ENCODE measurements at places on chromosomes 4 and X.

DNA sequence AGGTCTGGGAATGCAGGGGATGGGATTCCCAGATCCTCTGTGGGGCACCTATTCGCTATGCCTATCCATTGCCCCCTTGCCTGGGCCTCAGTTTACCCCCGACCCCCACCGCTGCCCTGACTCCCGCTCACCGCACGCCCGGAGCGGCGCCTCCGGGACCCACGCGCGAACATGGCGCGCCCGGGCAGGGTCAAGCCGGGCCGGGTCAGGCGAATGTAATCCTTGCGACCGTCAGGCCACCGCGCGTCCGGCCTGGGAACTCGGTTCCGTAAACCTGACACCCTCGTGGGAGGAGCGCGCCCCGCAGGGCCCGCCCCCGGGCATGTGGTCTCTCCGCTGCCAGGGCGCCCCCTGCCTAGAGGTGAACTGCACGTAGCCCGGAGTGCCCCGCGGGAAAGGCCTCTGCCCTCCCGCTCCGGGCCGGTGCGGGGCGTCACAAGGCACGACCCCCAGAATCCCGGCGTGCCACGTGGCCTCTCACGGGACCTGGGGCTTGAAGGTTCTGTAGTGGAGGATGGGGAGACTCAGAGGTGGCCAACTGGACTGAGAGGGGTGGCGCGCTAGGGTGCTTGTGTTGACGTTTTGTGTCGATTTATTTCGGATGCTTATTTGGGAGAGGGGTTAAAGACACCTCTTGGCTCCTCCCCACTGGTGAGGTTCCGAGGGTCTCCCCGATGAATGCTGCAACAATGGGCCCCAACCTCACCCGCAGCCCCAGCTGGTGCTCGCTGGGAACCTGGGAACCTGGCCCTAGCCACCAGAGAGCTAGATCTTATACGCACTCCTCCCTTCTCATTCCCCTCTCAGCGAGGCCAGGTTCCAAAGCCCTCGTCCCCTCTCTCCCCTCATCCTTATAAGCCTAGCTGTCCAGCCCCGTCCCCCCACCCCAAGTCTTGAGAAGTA is at the start of gene PRICKLE3:
Gene PRICKLE3 (minus strand): TSS at position 249 of the 903 bp plus-strand sequence. CDS start 76 bp downstream, at position 173.
- DNase-seq: peak; percentile 66

DNA sequence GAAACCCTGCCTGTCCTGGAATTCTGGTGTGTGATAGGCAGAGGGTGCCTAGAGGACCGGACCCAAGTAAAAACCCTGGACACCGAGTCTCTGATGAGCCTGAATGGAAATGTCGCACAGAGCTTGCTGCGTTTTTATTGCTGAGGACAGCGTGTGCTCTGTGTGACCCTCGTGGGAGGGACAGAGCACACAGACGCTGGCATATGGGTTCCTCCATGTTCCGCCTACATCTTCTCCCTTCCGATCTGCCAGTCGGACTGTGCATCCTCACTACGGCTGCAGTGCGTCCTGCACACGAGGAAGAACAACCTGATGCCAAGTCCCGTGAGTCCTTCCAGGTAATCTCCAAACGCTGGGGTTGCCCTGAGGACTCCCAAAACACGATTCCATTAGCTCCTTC is 68.3 kb downstream of the AFAP1 start:
- DNase-seq: no peak

- no peak for DNase-seq
Observed at GRCh38 chrX:42117318-42117717, 194.0 kb upstream of the CASK start.

DNA sequence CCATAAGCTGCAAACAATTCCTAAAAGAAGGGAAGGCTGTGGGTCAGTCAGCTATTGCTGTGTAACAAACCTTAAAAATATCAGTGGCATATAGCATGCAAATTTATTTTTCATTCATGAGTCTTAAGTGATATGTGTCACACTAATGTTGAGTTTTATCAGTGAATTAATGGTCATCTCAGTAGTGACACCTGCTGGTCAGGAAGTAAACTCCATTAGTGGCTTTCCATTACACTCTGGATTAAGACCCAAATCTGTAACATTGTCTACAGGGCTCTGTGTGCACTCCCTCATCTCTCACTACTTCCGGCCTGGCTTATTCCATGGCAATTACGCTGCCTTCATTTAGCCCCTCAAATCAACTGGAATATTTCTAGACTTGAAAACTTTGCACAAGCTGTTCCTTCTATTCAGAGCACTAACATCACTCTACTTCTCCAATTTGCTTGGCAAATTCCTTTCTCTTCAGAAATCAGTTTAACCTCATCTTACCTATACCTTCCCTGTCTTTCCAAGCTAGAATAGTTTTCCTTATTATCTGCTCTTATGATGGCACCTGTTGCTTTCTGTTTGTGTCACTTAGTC is 217.3 kb upstream of the TAPT1 start:
- DNase-seq: no peak

DNA sequence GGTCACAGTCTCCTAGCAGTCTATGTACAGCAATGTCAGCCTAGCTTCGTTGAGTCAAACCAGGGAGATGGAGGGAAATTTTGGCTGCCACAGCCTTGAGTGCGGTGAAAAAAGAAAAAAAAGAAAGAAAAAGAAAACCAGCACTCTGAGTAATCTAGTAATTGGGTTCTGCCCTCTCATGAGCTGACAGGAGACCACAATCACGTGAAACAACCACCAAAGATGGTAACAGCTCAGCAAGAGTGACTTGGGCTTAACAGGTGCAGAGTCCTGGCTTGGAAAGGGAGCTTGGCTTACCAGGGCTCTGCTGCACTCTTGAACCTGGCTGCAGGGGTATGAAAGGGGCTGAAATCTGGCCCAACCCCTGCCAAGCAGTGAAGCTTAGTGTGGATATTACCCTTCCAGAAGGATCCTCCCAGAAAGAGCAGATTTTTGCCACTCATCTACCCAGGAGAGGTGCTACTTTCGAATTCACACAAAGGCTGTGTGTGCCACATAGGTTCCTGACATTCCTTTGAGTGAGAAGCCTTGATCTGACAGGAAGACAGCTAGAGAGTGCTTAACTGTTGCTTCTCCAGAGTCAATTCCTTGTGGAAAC is 350.3 kb downstream of the PTTG2 start:
- no peak for DNase-seq

GRCh38 chr4:30103455-30103854 is 616.7 kb upstream of the PCDH7 start:
- DNase-seq: no peak

- no peak for DNase-seq
Observed at GRCh38 chrX:619451-619811, 11.2 kb upstream of the SHOX start.

GRCh38 chr4:41797260-41797659 is 48.7 kb upstream of the PHOX2B start:
- no peak for DNase-seq

DNA sequence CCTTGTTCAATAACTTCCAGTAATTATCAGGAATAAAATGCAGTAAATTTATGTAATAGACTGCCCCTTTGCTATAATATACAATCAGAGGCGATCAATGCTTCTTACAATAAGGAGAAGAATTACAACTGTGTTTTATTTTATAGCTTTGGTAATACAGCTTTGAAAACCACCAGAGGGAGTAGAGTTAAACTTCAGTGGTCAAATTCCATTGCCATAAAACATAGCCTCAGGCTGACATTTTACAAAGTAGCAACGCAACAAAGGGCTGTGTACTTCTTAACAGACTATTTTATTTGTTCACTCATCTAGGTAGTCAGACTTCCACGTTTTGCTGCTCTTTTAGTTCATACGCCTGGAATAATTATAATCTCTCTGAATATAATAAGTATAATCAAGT is 58.5 kb downstream of the TEX13C start:
- DNase-seq: no peak

DNA sequence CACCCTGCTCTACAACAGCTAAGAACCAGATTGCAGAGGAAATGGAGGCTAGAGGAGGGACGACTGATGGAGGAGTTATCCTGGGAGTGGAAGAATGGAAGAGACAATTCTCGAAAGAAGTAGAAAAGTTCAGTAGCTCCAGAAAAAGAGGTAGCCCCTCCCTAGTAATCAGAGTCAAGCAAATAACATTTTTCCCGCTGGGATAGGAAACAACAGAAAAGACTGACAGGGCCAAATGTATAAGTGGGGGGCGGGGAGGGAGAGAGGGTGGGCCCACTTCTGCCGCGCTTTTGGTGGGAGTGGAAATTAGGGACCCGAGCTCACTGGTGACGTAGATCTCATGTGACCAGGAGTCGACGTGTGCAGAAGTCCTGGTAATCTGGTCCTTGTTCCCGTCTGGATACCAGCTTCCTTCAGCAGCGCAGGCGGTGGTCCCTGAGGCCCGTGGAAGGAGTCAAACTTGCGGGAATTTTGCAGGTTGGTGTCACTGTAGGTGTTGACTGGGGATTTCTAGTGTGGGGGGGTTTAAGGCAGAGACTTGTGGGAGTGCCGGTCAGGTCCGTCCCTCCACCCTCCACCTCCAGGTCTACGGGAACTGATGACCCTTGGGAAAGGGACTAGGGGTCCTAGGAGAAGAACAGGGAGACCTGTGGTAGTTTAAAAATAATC is at the start of gene TCEAL9:
Gene TCEAL9 (plus strand): TSS at position 377 of the 669 bp plus-strand sequence. CDS start 1,179 bp downstream, outside the sequence.
- no peak for DNase-seq

- no peak for DNase-seq
Observed at GRCh38 chr4:74608151-74608949, 163.4 kb downstream of the AREG start.

DNA sequence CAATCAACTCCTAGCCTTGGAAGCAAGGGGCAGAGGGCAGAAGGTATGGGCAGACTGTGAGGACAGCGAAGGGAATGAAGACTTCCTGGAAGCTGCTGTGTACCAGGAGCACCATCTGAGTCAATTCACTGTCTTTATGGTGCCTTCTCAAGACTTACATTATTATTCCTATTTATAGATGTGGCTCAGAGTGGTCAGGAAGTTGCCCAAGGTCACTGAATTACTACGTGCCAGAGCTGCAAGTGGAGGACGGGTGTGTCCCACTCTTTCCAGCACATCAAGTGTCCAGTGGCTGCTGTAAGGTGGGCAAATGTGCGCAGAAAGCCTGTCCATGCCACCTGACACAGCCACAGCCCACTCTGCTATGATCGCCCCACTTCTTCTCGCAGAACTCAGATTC is 32.0 kb downstream of the SMPX start:
- DNase-seq: no peak

DNA sequence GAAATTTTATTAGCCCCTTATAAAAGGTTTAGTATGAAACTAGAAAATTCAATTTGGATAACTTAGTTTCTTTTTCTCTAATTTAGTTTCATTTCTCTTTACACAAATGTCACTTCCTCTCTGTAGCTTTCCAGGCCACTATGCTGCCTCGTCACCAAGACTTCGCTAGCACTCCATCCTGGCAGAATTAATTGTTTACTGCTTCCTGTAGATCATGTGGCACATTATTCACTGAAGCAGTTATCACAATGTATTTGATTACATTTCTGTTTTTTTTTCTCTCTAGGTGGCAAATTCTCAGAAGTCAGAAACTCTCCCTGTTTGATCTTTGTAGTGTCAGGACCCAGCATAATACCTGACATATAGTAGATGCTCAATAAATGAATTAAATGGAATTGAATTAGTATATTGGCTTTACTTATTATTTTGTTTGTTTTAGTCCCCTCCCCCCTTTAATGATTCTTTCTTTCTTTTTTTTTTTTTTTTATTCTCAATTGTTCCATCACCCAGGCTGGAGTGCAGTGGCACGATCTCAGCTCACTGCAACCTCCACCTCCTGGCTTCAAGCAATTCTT is 9.3 kb upstream of the SAT1 start:
- no peak for DNase-seq

DNA sequence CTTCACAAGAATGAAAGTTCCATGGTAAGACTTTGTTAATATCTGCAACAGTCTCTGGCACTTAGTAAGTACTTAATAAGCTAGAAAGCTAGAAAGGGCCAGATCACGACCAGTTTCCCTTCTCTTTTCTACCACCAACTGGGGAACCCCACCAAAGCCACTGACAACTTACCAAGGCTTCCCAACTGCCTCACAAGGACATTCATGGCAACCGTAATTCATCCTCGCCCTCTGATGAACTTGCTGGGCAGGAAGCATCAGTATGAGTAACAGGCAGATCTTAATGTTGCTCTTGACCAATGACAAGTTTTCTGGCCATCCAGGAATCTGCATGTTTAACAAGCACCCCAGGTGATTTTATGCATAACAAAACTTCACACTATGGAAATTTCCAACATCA is 23.2 kb upstream of the ZCCHC13 start:
- no peak for DNase-seq

- DNase-seq: no peak
Observed at GRCh38 chr4:82818664-82819662, 20.4 kb upstream of the SCD5 start.

DNA sequence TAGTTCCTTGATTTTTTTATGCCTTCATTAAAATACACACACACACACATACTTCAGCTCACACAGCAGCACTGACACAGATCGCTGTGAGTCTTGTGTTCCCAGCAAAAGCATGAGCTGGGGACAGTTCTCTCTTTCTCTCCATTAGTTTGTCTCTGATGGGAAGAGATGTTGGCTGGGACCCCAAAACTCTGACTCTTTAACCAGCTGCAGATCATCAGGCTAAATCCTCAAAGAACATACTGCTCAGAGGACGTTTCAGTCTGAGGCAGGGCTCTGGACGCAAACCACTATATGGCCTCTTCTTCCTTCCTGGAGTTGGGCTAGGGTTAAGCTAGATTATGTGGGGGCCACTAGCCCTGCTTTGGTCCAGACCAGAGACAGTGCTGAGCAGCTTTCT is 109.6 kb downstream of the NHSL2 start:
- DNase-seq: no peak

GRCh38 chr4:83558059-83558653 is 22.2 kb downstream of the GPAT3 start:
- DNase-seq: no peak

- DNase-seq: no peak
Observed at GRCh38 chr4:7210824-7211223, 18.5 kb downstream of the SORCS2 start.

DNA sequence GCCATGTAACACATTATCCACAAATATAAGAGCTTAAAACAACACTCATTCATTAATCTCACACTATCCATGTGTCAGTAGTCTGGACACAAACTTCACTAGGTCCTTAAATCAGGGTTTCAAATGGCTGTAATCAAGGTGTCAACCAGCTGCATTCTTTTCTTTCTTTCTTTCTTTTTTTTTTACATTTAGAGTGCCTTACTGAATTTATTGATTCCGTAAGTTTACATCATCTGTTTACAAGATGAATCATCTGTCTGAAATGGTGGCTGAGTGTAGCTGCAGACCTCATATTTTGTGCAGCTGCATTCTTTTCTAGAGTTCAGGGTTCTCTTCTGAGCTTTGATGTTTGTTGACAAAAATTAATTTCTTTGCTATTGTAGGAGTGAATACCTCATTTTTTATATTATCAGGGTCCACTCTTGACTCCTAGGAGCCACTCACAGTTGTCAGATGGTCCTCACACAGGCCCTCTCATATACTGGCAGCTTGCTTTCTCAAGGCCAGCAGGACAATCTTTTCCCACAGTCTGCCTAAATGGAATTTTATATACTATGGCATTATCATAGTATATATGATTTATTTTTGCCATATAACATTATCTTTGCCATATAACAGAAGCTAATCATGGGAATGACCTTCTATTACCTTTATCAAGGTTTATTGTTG is 37.8 kb downstream of the SPOCK3 start:
- DNase-seq: no peak

- DNase-seq: peak; percentile 93
Observed at GRCh38 chrX:149938881-149939654, 777 bp upstream of the EOLA2 start.

GRCh38 chr4:174912919-174913543 is 5.1 kb upstream of the ADAM29 start:
- no peak for DNase-seq

All from mesothelial cell of epicardium (in vitro differentiated cells).